ENCODE measurements at places on chromosomes 6 and 20.

- DNase-seq, result no peak
Measured at GRCh38 chr6:30938730-30939129, 2.0 kb upstream of the MUCL3 start.

DNA sequence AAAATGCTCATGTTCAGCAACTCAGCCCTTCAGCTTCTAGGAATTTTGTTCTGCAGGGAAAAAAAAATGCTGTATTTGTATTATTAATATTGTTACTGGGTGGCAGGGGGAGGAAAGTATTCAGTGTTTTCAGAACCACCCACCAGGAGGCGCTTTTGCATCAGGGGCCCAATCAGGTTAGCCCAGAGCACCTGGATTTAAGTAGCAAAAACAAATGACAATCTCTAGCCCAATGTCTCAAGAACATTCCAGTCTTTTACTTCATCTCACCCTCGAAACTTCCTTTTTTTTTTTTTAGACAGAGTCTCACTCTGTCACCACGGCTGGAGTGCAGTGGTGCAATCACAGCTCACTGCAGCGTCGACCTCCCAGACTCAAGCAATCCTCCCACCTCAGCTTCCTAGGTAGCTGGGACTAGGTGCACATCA lies 635 bp upstream of the C20orf203 start:
- DNase-seq, result peak; percentile 32

DNA sequence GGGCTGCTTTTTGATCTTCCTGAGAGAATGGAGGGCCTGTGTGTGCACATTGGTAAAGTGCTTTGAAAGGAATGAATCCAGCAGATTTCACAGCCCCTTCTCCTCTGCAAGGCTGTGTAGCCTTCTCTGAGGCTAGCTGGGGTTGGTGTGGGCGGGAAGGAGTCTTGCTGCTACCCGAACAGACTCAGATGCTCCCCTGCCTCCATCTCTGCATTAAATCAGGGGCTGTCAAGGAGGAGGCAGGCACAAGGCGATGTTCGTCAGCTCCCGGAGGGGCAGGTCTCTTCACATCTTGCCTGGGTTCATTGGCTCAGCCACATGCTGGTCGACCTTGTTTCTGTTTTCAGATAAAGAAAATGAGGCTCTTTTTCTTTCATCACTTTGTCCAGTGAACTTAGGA lies 291.5 kb upstream of the SULF2 start:
- DNase-seq, result no peak

DNA sequence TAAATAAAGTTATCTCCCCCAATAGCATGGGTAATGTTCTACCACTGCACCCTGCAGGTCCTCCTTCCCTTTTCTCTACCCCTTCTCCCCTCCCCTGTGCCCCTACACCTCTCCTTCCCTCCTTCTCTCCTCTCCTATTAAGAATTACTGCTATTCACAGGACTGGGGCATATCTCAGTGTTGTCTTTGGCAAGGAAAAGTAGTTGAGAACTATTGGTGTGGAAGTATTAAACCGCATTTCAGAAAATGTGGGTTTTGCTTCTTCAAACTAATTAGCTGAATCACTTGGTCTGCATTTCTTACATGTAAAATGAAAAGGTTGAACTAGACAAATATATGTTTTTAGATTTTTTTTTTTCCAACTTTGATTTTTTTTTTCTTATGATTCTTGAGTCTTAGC lies 296.3 kb downstream of the CDKAL1 start:
- DNase-seq, result no peak

DNA sequence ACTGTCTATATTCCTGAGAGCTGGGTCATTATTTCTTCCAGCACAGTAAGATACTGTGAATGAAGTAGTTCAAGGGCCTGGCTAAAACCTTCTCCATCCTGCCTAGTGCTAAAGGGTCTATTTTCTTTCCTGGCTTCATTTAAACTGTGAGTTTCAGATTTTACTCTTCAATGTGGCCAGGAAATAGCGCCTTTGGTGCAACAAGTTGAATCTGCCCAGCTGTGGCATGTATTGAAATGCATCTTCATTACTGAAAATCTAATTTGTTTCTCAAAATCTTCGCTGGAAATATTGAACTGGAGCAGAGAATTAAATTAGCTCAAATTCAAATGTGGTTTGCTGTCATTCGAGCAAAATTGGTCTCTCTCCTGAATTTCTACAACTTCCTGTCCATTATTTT lies 114.6 kb upstream of the KCNG1 start:
- DNase-seq, result no peak

DNA sequence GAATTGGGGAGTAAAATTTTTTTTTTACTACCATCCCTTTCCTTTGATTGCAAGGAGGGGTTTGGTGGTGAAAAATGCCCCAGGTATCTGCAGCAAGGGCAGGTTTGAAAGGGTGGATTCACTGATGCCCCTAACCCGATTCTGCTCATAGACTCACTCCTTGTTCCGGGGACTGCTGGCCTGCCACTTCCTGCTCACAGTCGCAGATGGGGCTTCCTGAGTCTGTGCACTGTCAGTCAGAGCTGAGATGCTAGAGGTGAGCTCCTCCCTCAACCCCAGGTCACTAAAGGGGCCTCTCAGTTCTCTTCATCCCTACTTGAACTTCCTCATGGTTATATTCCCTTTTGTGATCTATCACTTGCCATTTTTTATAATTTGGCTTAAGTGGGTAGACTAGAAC lies 357.9 kb downstream of the FARS2 start:
- no peak for DNase-seq

GRCh38 chr6:131061041-131061750 lies 1.8 kb downstream of the EPB41L2 start:
- no peak for DNase-seq

DNA sequence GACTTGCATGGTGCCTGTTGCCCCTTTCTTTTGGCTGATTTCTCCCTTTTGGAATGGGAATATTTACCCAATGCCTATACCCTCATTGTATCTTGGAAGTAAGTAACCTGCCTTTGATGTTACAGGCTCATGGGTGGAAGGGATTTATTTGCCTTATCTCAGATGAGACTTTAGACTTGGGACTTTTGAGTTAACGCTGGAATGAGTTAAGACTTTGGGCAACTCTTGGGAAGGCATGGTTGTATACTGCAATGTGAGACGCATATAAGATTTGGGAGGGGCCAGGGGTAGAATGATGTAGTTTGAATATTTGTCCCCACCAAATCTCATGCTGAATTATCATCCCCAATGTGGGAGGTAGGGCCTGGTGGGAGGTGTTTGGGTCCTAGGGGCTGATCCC lies 75.5 kb downstream of the SYCP2 start:
- no peak for DNase-seq

GRCh38 chr6:130517444-130517931 lies 151.7 kb downstream of the TMEM200A start:
- DNase-seq, result no peak

GRCh38 chr6:296151-297122 lies 4.2 kb downstream of the DUSP22 start:
- no peak for DNase-seq

GRCh38 chr6:49839162-49839561 lies 27.2 kb downstream of the CRISP1 start:
- no peak for DNase-seq

DNA sequence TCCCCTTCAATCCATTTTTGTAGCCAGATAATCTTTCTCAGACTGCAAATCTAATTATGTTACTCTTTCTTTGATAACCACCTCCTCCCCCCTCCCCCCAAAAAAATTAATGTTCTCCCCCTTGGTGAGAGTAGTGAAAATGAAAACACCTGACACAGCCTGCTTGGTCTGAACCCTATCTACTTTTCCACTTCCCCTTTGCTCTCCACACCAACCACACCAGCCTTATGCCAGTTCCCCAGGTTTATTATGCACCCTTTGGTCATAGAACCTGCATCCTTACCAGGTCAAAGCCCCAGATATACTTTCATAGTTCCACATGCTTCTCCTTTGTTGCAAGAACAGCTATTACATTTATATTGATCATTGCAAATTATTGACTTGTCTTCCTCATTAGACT lies 19.4 kb downstream of the PFDN4 start:
- DNase-seq, result no peak

DNA sequence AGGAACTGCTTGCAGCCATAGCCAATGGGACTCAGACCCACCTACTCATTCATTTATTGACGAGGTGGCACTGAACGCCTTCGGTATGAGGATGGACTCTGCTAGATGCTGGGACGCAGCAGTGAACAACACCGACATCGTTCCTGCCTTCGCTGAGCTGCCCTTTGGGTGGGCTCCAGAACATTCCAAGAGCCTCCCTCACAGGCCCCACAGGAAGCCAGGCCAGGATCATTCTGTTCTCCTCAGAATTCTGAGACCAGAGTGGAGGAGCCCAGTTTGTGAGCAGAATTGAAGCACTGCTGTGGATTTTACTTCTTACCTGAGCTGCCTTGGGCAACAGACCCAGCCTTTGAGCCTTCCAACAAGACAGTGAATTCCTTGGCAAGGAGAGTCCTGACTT lies 82.1 kb downstream of the KCNB1 start:
- DNase-seq, result no peak

DNA sequence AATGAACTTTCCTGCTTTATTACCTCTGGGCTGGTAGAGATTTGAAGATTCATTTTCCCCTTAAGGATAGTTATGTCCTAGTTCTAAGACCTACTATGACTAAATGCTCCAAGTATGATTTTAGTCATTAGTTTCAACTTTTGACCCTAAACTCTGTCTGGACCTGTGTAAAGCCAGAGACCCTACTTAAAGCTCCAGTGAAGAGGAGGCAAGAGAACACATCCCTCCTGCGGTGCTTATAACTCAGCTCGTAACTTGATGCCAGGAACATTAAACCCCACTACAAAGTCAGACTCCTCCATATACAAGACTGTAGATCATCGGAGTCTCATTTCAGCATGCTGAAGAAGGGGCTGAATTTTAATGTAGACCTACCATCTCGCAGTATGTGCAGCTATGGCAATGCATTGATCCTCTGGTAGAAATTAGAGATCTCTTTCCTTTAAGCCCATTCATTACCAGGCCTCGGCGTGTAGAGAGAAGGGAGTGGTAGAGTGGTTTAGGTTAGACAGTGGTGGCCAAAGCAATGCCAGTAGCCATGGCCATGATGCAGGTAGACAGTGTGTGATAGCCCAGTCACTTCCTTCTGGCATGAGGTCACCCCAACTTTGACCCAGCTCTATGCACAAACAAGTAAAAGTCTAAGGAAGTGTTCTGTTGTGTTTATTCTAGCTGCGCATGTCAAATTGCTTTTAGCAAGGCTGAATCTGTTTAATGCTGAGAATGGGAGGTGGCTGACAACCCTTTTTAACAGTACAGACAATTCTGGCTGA lies 34.8 kb upstream of the MYB start:
- no peak for DNase-seq

DNA sequence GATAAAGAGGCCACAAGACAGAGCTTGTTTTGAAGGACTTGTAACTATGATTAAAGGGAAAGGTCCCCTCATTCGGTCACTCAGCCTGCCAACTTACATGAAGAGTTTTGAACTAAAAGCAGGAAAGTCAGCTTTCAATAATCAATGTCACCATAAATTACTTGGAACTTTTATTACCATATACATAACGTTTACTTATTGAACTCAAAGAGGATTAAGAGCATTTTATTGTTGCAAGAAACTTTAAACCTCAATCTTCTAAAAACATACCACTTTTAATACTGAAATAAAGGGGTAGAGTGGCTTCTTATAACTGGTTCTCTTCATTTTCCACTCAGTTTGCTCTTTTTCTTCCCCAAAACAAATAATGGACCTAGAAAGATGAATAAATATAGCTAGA lies 65.1 kb downstream of the CNKSR3 start:
- DNase-seq, result no peak

GRCh38 chr20:49656304-49656703 lies 57.4 kb downstream of the B4GALT5 start:
- DNase-seq, result no peak

DNA sequence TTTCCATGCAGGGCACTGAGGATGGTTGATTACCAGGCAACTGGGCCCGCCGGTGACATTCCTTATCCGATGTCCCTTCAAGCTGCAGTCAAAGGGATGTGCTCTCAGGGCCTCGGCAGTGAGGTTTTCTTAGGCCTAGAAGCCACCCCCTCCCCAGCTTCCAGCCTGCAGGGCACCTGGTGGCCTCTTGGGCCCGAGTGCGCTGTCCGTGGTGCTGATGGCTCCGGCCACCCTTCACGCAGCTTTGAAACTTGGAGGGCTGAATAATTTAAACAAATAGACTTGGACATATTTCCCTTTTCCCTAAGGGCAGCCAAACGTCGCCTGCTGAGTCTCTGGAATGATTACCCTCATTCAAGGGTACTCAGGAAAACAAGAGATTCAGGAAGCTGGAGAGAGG lies 8.9 kb upstream of the MLN start:
- no peak for DNase-seq

GRCh38 chr20:43975096-43975768 lies 60.6 kb downstream of the TOX2 start:
- DNase-seq, result no peak

DNA sequence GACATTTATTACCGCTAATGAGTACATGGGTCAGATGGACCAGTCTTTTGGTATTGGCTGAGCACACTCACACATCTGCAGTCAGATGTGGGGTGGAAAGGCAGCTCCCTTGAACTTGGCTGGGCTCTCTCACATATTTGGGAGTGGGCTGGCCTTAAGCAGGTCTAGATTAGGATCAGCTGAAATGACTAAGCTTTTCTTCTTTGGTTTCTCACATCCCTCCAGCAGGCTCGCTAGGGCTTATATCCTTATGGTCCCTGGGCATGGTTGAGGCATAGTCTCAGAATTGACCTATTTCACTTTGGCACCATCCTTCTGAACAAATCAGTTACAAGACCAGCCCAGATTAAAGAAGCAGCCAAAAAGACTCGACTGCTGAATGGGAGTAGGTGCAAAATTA lies 14.4 kb upstream of the PLCB1 start:
- DNase-seq, result no peak

- no peak for DNase-seq
Measured at GRCh38 chr6:107653183-107653580, 163.3 kb downstream of the SOBP start.

- no peak for DNase-seq
Measured at GRCh38 chr6:54865091-54865631, 18.6 kb downstream of the FAM83B start.

GRCh38 chr6:7763881-7764280 lies 38.0 kb downstream of the BMP6 start:
- DNase-seq, result no peak

DNA sequence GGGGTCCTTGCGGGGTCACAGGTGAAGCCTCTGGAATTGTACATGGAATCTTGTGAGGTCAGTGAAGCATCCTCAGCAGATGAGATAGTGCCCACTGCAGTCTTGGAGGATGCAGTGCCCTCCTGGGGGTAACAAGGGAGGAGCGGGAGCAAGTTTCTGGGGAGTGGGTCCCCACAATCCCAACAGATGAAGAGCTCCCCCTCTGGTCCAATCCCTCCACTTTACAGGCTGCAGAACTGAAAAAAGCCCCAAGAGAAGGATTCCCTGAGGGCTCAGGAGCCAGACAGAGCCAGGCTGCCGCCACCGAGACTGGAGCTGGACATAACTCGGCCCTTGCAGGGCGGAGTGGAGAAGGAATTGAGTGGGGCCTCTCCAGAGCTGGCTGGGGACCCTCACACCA lies 52.4 kb downstream of the TTI1 start:
- DNase-seq, result no peak
